ENCODE measurements at places on chromosomes 7 and 10.
A peak's percentile ranks its signal among the peaks of the same experiment; 100 is the strongest.

DNA sequence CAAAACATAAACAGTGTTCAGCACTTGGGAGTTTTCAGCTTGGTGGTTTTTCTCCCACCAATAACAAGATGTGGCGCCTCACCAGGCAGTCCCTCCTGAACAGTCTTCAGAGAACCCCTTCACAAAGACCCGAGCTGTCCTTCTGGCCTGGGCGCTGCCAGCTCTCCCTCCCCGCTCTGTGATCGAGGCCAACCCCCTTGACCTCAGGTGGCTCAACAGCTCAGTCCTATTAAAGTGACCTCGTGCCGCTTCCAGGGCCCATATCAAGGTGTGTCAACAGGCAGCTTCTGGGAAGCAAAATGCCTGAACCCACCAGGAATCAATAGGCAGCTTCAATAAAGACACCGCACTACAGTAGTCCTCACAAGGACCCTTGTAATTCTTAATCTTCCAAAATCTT is 63.3 kb downstream of the CHST15 start:
- DNase-seq: no peak

DNA sequence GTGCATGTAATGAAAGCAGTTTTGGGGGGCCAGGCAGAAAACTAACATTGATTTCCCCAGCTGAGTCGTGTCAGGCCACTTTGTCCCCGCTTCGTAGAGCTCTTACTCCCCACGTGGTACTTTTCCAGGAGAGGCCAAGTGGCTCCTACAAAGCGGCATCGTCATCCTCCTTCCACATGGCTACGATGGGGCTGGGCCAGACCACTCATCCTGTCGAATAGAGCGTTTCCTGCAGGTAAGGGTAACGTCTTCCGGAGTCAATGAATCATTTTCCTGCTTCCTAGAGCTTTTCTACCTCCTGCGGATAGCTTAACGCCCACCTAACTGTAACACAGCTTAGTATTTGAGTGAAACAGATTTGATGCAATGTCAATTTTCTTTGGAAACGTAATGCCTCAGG is 21.7 kb upstream of the SEC61A2 start:
- no peak for DNase-seq

DNA sequence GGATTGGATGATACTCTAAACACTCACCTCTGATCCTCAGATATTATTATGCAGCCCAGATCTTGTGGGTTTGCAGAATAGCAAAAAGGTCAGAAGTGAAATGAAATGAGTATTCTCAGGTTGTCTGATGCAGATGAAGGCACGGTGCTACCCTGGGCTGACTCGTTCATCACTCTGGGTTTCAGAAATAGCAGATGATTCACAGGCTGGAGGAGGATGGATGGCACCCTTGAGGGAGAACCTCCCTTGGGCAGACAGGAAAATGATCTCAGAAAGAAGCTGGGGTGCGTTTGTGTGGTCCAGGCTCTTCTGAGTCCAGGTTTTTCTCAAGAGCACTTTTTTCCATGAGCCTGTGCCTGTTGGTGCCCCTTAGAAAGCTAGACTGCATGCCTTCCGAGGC is 515.8 kb upstream of the MKI67 start:
- no peak for DNase-seq

DNA sequence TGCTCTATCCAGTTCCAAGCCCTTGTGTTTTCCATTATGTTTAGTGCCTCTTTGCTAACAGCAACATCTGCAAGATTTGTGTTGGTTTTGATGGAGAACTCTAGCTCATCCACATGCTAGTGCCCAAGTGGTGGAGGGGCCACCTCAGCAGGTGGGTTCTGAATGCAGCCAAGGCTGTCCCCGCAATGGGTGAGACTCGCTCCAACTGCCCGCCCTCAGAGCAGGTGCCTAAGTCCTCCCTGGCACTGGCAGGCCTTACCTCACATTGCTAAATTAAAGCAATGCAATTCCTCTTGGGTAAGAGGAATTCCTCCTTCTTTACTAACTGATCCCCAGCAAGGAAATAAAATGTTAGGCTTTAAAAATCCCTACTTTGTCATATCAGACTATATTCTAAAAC is 146.8 kb downstream of the ADCY1 start:
- DNase-seq: no peak

GRCh38 chr7:146004805-146005204 is 111.8 kb upstream of the CNTNAP2 start:
- no peak for DNase-seq

- no peak for DNase-seq
Observed at GRCh38 chr7:152856351-152856750, 96.8 kb downstream of the ACTR3B start.

DNA sequence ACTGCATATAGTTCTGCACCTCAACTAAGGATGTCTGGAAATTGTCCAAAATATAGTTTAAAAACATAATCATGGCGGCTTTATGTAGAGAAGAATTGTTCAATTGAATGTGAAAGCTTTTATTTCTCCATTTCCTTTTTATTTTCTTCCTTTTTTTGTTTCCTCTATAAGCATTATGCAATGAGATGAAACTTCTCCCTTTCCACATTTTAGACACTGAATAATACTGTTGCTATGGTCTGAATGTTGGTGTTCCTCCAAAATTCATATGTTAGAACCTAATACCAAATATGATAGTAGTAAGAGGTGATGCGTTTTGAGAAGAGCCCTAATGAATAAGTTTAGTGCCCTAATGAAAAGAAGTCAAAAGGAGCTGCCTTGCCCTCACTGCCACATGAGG is 175.0 kb downstream of the RNLS start:
- no peak for DNase-seq

- DNase-seq: no peak
Observed at GRCh38 chr10:123986736-123987135, 95.1 kb upstream of the CPXM2 start.

DNA sequence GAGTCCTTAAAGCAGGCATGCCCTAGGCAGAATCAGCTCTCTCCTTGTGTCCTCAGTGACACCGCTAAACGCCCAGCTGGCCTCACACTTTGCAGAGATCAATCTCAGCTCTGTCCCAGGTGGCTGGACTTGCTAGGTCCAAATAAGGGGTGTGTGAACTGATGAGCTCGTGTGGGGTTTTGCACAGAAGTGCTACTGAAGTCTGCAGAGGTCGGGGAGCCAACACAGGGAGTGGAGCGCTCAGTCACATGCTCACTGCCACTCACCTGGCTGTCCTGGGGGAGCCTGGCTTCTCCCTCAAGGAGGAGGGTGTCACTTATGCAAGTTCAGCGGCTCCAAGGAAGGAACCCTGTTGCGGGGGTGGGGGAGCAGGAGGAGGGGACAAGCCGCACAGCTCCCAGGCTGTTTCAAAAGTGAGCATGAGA is 2.0 kb downstream of the ELN start:
- no peak for DNase-seq

- DNase-seq: no peak
Observed at GRCh38 chr7:151509670-151510333, 9.9 kb downstream of the RHEB start.

DNA sequence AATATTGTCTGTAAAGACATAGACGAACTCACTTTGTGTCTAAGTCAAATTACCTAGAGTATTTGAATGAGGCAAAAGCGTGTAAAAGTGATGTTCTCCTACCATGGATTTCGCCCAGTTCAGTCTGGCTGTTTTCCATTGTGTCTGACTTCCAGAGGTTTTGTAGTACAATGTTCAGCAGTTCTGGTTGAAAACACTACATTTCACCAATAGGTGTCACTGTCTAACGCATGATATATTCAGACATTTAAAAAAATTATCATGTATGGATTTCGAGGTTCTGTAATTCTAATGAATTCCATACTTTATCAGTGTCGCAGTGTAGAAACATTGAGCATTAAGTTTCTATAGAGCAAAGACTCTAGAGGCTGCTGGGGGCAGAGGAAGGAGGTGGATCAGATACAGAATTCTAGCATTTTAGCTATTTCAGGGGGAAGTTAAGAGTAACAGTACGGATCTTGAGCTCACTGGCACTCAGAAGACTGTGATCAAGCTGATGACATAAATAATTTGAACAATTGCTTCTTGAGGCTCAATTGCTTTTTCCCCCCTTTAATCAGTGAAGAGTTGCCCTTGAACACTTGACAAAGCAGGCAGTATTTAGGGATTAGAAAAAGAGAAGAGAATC is 196.9 kb upstream of the RHOBTB1 start:
- DNase-seq: no peak

- DNase-seq: peak; percentile 95
Observed at GRCh38 chr10:79286318-79286951, 60.8 kb upstream of the PPIF start.

- no peak for DNase-seq
Observed at GRCh38 chr10:120943542-120943941, 92.4 kb downstream of the WDR11 start.

GRCh38 chr10:127756264-127756663 is 19.3 kb downstream of the FOXI2 start:
- no peak for DNase-seq

- no peak for DNase-seq
Observed at GRCh38 chr10:24313283-24313682, 104.3 kb downstream of the KIAA1217 start.

DNA sequence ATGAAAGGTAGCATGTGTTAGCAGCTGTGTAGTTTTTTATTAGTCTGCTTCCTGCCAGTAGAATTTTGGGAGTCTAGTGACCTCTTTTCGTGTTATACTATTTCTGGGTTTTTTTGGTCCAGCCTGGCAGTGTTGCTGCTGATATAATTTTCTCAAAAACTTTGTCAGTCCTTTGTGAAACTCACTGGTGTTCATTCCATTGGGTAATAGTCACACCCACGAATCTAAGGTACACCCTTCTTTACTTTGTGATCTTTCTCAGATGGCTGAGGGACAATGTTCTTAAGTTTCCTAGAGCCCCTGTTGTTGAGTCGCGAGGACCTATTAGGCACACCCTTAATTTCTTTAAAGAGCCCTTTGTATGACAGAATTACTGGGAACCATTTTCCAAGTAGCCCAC is 52.3 kb downstream of the TPST1 start:
- no peak for DNase-seq

DNA sequence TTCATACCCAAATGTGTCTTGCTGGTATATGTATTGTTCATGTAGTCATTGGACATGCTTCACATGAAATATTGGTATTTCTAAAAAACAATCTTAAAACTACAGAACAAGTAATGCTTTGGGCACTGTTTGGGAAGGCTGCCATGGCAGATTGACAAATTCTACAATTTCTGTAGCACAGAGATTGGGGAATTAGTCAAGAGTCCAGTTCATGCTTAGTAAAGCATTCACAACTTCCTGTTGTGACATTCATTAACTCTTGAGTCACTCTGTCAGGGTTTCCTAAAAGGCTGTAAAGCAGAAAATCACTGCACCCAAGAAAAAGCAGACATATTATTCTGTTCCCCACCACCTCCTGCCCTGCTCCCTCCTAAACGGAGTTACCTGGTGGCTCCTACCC is 398.9 kb downstream of the PHTF2 start:
- DNase-seq: no peak

DNA sequence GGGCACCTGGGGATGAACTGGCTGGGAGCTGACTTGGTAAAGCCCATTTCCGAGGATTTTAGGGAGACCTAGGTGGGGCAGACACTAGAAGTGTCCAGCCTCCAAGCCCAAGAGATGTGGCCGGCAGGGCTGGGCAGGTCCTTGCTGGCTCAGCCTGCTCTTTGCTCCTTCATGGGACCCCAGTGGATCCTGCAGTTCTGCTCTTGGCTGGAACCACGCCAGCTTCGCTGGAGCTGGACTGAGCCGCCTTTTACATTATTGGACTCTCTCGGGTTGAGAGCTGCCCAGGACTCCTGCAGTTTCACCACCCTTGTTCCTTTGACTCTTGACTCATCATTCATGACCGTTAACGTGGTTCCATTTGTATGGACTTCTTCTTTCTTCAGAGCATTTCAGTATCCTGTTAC is 5.7 kb downstream of the PPIF start:
- peak; percentile 6 for DNase-seq

GRCh38 chr7:22681852-22682657 is 44.9 kb upstream of the IL6 start:
- no peak for DNase-seq

DNA sequence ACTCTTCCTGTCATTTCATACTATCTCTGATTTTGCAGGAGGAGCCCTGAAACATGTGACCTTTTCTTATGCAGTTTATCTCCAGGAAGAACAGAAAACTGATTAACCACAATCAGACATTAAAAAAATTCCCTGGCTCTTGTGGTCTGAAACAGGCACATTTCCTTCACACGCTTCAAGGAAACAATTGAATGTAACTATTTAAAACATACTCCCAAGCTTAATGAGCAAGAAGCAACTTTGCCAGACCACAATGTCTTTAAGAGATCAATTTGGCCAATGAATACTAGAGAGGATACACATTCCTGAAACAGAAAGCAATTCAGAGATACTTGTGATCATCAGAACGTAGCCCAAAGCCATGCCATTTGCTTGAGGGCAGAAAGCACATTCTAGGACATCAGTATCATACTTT is 65.8 kb downstream of the PIP4K2A start:
- DNase-seq: no peak

GRCh38 chr10:89206402-89207180 is 526 bp downstream of the CH25H start:
- DNase-seq: peak; percentile 17

GRCh38 chr7:37916017-37916672 is 472 bp downstream of the SFRP4 start:
- no peak for DNase-seq

Data from GM10248 (cell line).